ENCODE measurements at places on chromosomes 7 and 10.

GRCh38 chr10:92544296-92544695, 29.6 kb downstream of the IDE start:
- DNase-seq, result no peak

- no peak for DNase-seq
These were observed 956.9 kb upstream of the ZNF722 start for GRCh38 chr7:63041786-63042185.

DNA sequence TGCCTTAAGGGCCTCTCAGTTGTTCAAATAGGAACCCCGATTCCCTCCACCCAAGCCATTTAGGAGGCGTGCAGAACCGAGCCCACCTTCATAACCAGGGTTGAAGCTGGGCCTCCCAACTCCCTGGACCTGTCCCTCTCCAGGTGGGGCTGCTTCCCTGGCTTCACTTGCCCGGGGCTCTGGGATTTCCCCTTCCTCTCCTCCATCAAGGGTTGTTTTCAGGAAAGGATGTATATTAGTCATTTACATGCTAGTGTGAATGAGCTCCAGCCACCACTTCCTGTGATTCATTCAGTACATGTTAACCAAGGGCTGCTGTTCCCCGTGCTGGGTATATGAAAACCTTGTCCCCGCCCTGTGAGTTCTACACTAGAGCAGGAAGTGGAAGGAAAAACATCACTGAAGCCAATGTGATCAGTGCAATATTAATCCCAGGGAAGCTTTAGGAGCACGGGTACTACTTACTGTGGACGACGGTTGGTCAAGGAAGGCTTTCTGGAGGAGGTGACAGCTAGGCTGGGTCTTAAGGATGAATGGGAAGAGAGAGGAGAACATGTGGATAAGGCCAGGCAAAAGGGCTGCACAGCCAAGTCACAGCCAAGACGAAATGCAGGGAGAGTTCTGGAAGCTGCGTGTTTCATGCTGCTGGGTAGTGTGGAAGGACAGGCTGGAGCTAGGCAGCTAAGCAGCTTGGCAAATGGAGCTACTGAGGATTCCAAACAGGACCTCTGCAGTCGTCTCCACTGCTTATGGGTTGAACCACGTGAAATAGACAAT, 150.1 kb upstream of the SHH start:
- peak; percentile 59 for DNase-seq

GRCh38 chr7:50713123-50713965, 69.4 kb downstream of the GRB10 start:
- no peak for DNase-seq

- DNase-seq, result no peak
These were observed 30.1 kb upstream of the PRTFDC1 start for GRCh38 chr10:24982319-24983112.

- DNase-seq, result no peak
These were observed 337.4 kb downstream of the CRPPA start for GRCh38 chr7:16083931-16084330.

GRCh38 chr10:27207350-27207749, 33.2 kb downstream of the ACBD5 start:
- DNase-seq, result no peak

- DNase-seq, result no peak
These were observed 497.5 kb upstream of the KLF6 start for GRCh38 chr10:4282496-4282895.

DNA sequence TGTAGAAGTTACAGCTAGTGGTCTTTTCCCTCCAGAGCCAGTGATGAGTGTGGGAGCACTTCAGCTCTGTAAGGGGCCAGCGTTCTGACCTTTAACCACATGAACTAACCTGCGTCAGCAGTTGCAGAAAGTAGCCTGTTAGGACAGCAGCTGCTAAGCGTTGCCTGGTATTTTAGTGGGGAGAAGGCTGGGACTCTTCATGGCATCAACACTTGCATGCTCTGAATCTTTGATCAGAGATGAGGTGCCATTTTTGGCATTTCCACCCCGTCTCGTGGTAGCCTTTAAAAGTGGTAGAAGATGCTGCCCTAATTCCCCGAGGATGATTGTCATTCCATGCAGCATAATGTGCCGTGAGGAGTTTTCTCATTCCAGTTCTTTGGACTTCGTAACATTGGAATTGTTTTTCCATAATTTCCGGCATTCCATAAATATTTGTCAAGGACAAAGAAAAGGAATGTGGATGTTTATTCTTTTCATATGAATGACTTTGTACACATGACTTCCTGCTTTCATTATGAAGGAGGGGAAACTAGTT, 92.2 kb downstream of the AVL9 start:
- no peak for DNase-seq

DNA sequence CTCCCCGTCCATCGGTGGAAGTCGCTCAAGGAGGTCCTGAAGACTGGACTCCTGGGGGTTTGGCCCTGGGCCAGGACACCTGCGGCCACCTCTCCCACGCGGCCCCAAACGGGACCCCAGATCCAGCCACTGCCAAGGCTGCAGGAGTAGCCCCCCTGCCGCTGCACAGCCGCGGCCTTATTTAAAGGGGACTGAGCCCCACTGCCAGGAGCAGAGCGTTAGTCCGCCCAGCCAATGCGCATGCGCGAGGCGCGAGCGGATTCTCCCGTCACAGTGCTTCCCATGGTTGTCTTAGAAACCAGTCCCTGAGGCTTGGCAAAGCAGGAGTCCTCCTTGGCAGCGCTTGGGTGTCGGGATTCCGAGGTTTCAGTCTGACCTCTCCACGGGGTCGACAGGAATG, 320.0 kb downstream of the ZNF716 start:
- no peak for DNase-seq

GRCh38 chr7:37110660-37111424, 337.8 kb downstream of the ELMO1 start:
- no peak for DNase-seq

GRCh38 chr10:85786401-85786899, 580.1 kb downstream of the GRID1 start:
- DNase-seq, result no peak

DNA sequence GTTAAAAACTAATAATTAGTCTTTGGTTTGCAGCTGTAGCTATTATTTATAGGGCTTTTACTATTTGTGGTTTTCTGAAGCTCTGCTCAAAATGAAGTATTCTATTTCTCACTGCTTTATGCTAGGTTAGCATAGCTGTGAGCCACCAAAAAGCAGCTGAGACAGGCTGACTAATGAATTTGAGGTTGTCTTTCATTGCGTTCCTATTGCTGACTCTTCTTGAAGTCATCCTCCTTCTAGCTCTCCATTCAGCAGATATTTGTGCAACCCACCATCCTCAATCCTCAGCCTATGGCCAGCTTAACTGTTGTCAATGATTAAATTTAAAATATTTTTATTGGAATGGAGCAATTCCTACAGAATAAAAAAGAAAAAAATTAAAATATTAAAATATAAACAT, 2.1 kb upstream of the RALA start:
- no peak for DNase-seq

GRCh38 chr10:36358736-36359135, 716.6 kb upstream of the FZD8 start:
- no peak for DNase-seq

DNA sequence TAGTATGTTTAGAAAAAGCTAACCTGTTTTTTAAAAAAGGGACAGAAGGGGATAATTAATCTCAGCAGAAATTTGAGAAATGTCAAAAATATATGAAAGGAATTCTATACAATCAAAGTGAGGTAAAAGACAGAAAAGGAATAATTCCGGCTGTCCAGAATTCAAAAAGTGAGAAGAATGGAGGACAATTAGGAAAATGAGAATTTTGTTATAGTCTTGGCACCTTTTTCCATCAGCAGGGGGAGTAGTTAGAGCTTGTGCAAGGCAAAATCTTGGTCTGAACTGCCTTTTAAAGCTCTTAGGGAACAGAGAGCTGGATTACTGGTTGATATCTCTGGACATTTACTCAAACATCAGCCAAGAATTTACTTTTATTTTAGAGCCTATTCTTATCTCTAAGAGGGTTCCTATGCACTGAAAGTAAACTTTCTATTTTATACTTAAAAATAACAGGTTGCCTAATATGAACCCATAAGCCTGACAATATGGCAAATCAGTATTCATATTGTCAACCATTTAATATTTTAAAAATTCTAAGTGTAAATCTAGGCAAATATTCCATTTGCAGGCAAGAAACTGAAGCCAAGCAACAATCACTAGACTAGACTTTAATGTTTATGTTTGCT, 185.6 kb downstream of the ANK3 start:
- no peak for DNase-seq

DNA sequence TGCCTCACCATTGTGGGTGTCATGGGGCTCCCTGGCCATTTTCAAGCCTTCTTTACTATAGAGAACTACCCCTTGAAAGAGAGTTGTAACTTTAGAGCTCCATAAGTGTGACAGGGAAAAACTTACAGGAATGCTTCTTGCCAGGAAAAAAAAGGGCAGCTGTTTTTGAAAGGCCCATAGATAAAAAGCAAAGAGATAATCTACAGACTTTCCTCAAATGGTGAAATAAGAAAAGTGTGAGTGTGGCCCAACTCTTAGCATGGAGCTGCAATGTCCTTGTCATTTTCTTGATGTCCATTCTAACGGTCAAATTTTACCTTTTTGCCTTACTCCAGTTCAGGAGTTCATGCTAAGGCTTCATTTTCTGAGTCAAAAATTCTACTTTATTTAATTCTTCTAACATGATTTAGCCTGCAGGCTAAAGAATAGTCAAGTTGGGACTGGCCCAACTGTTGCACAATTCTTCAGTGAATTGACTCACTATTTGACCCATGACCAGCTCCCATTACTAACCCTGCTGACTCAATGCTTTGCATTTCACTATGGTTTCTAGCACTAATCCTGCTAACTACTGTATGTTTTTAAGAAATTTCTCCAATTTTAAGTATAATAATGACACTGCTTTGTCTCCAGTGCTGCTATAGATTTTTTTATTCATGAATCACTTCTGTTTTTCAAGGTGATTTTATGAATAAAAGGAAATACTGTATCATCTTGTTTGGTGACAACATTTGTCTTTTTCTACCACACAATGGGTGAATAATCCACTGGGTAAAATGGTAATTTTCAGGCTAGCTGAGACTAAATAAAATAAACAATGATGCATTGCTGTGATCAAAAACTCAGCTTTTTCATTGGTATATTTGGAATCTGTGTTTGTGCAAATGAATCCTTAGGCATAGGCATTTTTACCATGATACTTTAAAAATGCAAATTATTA, 41.4 kb upstream of the SGCE start:
- DNase-seq, result no peak

DNA sequence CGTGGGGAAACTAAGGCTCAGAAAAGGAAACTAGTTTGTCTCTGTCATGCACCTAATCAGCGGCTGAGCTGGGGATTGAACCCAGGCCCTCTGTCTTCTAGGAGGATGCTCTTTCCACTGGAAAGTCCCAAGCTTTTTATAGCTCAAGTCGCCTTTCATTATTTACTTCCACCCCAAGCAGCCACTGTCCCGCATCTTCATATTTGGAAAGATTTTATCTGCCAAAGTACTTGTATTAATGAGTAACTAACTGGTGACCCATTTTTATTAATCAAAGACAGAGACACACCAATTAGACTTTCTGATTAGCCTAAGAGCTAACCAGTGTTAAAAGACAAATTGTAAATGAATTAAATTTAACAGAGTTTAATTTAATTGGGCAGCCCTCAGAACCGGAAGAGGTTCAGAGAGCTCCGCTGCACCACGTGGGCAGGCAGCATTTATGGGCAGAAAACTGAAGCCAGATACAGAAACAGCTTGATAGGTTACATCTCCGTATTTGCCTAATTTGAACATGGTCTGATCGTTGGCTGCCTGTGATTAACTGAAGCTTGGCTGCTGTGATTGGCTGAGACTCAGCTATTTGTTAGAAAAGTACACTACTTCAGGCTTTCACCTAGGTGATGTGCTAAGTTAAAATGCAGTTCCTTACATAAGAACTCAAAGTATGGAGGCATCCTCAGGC, 78.5 kb upstream of the PDCD4 start:
- DNase-seq, result no peak

- DNase-seq, result no peak
These were observed 1215.5 kb upstream of the LRRTM3 start for GRCh38 chr10:65710306-65710705.

DNA sequence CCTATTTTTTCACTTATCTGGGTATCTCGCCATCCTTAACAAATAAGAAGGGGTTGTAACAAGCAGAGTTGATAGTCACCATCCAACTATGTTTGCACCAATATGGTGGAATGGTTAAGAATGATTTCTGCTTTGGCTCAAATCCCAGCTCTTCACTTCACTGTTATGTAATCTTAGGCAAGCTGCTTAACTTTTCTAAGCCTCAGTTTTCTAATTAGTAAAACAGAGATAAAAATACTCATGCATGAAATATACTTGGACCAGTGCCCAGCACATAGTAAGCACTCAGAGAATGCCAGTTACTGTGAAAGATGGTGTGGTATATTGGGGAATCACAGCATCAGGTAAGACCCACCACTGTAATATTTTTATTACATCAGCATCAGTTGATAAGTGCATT, 33.6 kb downstream of the ABCB1 start:
- no peak for DNase-seq

- DNase-seq, result no peak
These were observed 68.7 kb downstream of the AFAP1L2 start for GRCh38 chr10:114335614-114336013.

- no peak for DNase-seq
These were observed 639.2 kb upstream of the POT1 start for GRCh38 chr7:125568799-125569198.

DNA sequence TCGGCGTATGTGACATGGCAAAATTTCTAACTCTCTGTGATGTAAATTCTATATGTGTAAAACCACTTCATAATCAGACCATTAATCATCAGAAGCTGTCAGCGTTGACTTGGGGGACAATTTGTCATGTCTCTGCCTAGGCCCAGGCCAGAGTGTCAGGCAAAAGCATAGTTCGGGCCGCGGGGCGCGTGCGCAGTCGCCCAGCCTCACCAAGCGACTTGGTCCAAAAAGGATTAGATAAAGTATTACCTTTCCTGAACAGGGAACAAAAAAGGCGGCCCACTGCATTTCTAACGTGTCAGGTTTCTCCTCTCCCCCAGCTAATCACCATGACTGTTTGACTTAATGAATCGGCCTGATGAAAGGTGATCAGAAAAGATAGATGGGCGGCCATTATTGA, 114.2 kb downstream of the EBF3 start:
- DNase-seq, result no peak

GRCh38 chr7:34044734-34045353, 139.5 kb downstream of the BMPER start:
- DNase-seq, result no peak

GRCh38 chr7:107113866-107114265, 54.9 kb upstream of the HBP1 start:
- no peak for DNase-seq

GRCh38 chr7:40148671-40149070, 13.9 kb downstream of the SUGCT start:
- no peak for DNase-seq

DNA sequence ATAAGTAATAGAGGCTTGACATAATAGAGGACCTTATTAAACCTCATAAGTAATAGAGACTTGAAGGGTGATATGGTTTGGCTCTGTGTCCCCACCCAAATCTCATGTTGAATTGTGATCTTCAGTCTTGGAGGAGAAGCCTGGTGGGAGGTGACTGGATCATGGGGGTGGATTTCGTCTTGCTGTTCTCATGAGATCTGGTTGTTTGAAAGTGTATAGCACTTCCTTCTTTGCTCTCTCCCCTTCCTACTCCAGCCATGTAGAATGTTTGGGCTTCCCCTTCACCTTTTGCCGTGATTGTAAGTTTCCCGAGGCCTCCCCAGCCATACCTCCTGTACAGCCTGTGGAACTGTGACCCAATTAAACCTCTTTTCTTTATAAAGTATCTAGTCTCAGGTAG, 8.6 kb downstream of the KIFBP start:
- DNase-seq, result no peak

- DNase-seq, result peak; percentile 65
These were observed 16.8 kb downstream of the OSBPL3 start for GRCh38 chr7:24963218-24963617.

Data from activated T-cell treated with anti-CD3 and anti-CD28 coated beads, Interleukin-2, amount 50 U/mL, for 48 hours (primary cell).